Activated T-helper 9 cell treated with anti-CD3 and anti-CD28 coated beads, Interleukin-2, amount 50 U/mL, for 16 hours (primary cell): ENCODE measurements at places on chromosomes 3 and 15.

DNA sequence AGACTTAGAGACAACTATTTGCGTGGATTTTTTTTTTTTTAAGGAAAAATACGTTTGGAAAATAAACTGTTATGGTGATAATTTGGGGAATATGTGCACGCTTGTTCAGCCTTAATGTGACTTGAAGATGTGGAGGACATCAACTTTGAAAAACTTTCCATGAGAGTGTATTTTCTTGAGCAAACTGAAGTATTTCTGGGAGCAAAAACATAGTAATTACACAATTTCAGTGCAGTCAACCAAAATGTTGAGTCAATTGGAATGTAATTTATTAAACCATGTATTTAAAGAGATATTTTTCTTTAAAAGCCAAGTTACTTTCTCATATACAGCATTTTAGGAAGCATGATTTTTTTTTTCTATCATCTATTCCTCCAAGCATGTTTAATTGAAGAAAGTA is 80.3 kb upstream of the FLNB start:
- no peak for DNase-seq

GRCh38 chr15:46278062-46278461 is 643.2 kb downstream of the SQOR start:
- DNase-seq, result no peak

GRCh38 chr15:62449638-62450037 is 284.6 kb upstream of the C2CD4B start:
- no peak for DNase-seq

DNA sequence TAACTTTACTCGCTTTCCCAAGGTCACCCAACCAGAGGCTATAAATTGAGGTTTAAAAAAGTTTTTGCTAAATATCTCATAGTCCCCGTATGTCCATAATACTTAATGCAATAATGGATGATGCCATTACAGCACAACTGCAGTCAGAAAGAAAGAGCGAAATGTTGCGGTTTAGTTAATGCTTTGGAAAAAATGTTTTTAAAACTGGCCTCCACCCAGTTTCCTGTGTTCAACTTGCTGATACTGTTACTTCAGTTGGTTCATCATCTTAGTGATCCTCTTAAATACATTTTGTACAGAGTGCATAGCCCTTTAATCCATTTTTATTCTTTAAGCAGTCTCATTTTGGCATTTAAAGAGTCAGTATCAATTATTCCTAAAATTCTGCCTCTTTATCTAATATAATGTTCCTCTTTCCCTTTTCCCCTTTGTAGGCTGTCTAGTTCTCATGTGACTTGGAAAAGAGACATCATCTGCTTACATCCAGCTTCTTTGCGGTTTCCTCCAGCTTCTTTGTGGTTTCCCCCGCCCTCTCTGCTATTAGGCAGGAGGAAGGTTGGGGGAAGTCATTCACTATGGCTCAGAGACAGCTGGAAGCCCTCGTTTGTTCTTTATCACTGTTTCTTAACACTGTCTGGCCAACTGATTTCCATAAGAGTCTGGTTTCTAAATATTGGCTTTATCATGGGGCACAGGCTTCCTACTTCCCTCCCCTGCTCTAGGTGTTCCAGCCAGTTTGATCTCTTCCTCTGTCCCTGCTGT is 154.3 kb downstream of the GOLIM4 start:
- DNase-seq, result no peak
